ENCODE measurements at places on chromosomes 5 and 9.

GRCh38 chr5:136191304-136192014 lies 1.5 kb downstream of the SMIM32 start:
- DNase-seq: no peak

GRCh38 chr5:132838516-132839282 lies 8.3 kb upstream of the SHROOM1 start:
- DNase-seq: no peak

DNA sequence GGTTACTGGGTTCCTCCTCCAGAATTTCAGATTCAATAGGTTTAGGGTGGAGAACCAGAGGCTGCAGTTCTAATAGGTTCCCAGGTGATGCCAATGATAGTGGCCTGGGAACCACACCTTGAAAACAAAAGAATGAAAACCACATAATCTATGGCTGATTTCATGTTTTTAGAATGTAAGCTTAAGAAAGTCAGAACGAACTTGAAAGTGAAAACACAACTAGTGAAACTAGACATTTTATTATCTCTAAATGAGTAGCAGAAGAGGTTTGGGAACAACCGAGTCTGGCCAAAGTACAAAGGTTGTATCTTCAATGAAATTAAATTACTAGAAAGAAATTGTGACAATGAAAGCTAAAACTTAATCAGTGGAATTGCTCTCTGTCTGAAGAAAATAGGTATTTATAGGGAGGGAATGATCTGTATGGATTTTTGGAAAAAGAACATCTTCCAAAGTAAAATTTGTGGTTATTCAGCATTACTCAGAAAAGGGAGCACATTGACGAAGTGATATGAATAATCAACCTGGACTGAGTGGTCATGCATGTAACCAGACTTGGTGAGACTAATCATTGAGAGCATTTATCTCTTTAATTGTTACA lies 24.9 kb upstream of the CEP120 start:
- DNase-seq: peak; percentile 46

DNA sequence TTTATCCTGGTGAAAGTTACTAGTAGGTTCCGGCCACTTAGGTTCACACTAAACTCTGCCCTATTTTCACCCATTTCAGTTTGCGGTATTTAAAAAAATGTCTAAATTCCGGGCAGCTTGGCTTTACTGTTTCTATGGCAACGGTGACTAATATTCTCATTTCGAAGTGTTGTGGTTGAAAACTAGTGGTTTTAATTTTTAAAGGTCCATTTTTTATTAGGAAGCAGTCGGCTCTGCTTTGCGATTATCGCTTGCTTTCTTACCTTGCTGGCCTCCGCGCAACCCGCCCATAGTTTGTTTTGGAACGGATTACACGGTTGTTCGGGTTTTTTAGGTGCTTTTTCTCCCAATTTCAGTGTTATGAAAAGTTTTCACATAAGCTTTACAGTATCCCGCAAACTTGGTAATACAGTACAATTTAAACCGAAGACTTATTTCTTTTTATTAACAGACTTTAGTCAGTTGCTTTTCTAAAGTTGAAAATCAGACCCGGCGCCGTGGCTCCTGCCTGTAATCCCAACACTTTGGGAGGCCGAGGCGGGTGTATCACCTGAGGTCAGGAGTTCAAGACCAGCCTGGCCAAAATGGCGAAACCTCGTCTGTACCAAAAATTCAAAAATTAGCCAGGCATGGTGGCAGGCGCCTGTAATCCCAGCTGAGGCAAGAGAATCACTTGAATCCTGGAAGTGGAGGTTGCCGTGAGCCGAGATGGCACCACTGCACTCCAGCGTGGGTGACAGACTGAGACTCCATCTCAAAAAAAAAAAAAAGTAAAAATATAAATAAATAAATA lies 1.6 kb downstream of the KDM4C start:
- DNase-seq: peak; percentile 20

GRCh38 chr5:38543886-38544285 lies 12.6 kb downstream of the LIFR start:
- no peak for DNase-seq

DNA sequence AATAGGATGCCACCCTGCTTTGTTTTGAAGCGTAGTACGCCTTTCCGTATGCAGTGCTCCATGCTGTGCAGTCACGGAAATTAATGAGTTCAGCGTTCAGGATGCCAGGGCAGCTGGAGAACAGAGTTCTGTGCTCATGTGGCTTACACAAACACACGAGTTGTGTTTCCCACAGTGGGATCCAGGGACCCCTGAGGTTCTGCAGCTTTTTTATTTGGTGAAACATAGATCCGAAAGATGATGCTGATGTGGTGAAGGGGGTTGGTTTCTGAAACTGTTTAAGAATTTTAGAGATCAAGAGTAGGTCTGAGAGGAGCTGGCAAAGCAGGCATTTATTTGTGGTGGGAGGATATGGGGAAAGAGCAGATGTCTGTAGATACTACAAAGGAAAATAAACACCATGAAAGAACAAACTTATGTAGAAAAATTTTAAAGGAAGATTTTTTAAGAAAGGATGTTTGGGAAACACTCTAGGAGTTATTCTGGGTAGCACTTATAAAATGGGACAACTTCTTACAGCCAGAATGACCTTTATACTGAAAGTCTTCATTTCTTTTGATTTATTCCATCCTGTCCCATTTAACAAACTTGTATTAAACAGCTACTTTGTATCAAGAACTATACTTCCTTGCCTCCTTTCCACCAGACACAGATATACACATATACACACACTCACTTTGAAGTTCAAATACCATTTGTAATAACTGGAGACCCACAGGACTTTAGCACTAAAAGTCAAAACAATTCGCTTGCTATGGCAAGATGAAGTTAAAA lies 52.7 kb downstream of the ITGA1 start:
- DNase-seq: no peak

GRCh38 chr9:13274886-13275641 lies 4.4 kb downstream of the MPDZ start:
- DNase-seq: no peak

DNA sequence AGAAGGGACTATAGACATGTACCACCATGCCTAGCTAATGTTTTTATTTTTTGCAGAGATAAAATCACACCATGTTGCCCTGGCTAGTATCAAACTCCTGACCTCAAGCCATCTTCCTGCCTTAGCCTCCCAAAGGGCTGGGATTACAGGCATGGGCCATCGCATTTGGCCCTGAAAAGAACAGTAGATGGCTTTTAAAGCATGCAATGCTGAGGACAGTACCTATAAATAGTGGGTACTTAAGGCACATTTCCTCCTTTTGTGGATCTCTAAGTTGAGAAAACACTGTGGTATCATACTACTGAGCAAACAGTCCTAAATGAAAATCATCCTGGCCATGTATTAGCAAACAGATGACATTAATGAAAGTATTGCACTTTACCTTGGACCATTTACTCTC lies 119.4 kb downstream of the TTC39B start:
- DNase-seq: no peak

GRCh38 chr9:90815183-90815943 lies 13.7 kb downstream of the SYK start:
- no peak for DNase-seq

GRCh38 chr5:139820606-139821005 lies 25.0 kb downstream of the PSD2 start:
- no peak for DNase-seq

GRCh38 chr9:37452611-37453010 lies 12.6 kb downstream of the ZBTB5 start:
- DNase-seq: no peak

DNA sequence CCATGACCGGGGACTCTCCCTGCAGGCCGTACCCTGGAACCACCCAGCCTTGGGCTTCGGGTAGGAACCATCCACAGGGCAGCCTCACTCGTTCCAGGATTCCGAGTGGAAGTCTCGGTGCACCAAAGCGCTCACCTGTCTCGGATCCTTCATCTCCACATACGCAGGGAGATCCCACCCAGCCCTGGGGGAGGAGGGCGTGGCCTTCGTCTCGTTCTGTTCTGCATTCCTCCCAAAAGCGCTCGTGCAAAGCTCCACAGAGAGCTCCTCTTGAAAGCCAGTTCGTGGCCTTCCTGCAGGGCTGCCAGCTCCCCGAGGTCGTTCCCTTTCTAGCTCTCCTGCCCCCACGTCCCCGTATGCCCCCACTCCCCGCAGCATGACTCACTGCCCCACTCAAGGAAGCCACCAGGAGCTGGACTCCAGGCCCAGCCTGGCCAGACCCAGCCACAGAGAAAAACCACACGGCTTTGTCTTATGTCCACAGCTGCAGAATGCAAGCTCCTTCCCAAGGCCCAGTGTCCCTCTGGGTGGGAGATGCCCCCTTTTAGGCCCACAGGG lies 65.0 kb upstream of the SARDH start:
- no peak for DNase-seq
